ENCODE measurements at places on chromosomes 1 and 21.

- DNase-seq = no peak
Observed at GRCh38 chr1:2465371-2466269, 10.5 kb upstream of the PLCH2 start.

DNA sequence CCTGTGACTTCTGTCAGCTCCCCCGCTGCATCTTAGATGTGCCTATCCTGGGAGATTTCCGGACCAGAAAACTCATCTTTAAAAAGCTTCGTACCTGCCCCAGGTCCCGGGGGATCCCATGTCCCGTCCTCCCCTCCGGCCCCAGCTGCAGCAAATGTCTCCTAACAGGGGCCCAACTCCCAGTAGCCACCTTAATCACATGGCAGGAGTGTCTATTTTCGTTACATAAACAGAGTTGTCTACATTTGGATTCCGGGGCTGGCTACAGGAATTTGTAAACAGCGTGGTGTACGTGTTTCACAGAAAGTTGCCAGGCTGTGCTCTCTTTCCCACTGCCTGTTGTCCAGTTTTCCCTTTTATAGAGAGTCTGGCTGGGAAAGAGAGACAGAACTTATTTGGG, 17.9 kb upstream of the KCNE2 start:
- no peak for DNase-seq

GRCh38 chr1:97553971-97554370, 366.9 kb downstream of the DPYD start:
- no peak for DNase-seq

DNA sequence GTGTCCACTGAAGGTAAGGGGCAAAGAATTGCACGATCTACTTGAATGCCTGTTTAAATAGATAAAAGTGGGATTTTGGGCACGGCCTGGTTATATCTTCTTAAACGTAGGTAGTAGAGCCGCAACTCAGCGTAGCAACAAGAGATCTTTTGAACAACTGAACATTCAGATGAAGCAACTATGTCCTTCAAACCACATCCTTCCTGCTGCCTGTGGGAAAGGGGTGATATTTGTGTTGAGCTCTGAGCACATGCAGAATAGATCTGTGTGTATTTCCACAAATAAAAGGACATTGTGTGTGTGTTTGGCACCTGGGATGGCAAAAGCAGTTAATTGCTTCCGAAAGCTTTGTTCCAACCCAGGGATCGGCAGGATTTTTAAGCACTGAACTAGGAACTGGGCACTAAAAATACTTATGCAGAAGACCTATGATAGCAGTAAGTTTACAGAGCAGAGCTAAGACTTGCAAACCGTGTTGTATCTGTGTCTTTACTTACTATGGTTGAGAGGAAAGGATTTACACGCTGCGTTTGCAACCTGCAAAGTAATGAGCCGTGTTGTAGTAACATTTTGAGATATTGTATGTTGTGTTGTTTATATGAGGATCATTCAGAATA, 333.4 kb downstream of the CHRM3 start:
- DNase-seq = no peak

- no peak for DNase-seq
Observed at GRCh38 chr1:63937461-63938022, 163.7 kb downstream of the ROR1 start.

GRCh38 chr1:25135909-25136308, 96.4 kb downstream of the SYF2 start:
- DNase-seq = no peak

GRCh38 chr1:60071296-60071695, 2.3 kb downstream of the C1orf87 start:
- no peak for DNase-seq

DNA sequence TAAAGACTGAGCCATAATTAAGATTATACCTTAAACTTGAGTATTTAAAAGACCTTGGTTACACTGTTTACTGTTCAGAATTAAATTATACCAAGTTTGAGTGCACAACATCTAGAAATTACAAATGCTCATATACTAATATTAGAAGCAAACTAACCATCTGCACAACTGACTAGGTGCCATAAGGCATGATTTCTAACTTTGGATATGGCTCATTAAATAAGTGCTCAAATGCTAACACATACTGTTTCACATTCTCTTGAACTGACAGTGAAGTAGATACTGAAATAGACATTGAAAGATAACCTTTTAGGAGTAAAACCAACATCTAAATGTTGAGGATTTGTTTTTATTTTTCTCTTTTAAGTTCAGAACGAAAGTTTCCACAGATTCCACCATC, 74.1 kb downstream of the PRKAA2 start:
- DNase-seq = no peak

- no peak for DNase-seq
Observed at GRCh38 chr1:151568626-151569088, 28.5 kb downstream of the TUFT1 start.

DNA sequence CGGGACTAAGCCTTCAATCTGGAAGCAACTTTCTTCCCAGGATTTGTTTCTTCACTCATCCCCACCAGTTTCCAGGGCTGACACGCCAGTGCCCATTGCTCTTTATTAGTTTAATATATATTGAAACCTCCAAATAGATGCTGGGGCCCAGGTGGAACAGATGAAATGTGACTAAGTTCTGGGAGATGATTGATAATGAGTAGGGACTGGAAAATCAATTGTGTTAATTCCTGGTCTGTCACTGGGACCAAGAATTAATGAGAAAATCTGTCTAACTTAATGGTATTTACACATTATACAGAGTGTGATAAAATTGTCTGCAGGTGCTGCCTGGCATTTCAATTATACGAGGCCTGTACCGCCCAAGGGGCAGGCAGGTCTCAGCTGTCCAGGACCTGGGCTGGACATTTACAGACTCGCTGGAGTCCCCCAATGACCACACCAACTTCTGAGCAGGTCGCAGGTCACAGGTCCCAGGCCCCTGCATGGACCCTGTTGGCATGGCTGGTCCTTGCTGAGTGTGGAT, 35.8 kb downstream of the UBIAD1 start:
- DNase-seq = no peak

DNA sequence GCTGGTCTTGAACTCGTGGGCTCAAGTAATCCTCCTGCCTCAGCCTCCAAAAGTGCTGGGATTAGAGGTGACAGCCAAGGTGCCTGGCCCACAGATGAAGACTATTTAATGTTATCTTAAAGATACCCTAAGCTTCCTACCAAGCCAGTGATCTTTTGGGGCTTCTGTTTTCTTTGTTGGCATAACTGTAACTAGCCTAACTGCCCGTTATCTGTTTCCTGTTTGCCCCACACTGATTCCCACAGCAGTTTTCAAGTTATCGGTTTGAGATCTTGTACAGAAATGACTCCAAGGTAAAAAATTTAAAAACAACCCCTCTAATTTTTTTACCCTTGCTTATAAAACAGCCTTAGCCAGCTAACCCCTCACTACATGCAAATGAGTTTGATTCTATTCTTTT, 12.4 kb downstream of the SELL start:
- no peak for DNase-seq

DNA sequence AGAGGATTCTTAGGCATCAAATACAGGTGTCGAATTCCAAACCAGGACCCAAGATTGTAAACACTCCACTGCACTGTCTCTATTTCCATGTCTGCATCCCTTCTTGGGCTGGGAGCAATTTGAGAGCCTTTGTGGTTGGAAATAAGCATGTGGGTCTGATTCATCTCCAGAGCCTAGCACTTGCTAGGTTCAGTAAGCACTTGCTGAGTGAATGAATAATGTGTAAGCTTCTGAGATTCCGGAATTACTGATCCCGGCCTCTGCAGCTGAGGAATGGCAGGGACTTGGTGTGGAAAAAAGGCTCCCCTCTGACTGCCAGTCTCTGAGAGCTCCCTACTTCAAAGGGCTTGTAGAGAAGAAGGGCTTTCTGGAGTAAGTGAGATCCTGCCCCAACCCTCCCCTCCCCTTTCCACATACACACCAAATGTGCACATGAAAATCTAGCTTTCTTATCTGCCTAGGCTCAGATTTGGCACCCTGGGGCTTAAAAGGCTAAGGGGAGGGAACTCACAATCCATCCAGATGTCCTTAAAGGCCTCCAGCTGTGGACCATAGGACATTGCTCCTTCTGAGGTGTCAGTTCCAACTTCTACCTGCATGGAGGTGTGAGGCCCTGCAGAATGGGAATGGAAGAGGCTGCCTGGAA, 39.6 kb upstream of the TRABD2B start:
- peak; percentile 25 for DNase-seq

- DNase-seq = no peak
Observed at GRCh38 chr1:66642992-66643391, 109.0 kb downstream of the SGIP1 start.

GRCh38 chr1:33301273-33301984, 19.5 kb downstream of the A3GALT2 start:
- no peak for DNase-seq

GRCh38 chr1:65952696-65953095, 160.0 kb downstream of the PDE4B start:
- DNase-seq = no peak

GRCh38 chr1:228500143-228500734, 13.1 kb downstream of the RNF187 start:
- no peak for DNase-seq

DNA sequence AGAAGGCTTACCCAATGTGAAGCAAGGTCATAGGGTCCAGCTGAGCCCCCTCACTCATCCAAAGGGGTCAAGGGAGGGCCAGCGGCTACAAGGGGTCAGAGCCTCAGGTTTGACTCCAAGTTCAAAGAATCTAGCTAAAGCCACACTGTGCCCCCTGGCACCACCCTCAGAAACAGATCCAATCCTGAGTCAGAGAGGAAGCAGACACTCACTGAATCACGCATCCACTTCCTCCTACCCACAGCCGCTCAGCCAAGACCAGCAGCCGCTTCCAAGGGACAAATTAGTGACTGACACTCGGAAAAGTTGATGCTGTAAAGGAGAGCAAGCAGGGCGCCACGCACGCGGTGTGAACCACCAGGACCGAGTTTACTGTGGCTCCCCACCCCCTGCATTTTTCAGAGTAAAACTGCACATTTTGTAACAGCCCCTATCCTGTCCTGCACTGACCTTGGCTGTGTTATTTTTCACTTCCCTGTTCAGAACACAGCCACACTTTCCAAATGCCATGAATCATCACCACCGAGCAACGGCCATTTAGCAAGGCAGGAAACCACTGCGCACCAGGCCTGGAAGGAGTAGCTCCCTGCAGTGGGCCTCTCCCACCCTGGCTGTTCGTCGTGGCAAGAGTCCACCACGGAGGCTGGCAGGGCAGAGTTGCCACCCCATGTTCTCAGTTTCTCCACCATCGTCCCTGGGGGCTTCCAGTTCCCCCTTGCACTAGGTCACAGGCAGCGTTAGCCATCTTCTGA, 147.8 kb downstream of the TOMM20 start:
- DNase-seq = no peak

DNA sequence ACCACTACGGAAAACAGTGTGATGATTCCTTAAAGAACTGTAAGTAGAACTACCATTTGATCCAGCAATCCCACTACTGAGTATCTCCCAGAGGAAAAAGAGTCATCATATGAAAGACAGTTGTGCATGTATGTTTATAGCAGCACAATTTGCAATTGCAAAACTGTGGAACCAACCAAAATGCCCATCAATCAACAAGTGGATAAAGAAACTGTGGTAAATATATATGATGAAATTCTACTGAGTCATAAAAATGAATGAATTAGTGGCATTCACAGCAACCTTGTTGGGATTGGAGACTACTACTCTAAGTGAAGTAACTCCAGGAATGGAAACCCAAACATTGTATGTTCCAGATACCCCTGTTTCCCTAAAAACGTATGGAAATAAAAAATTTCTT, 337.0 kb upstream of the PTBP2 start:
- DNase-seq = no peak

- no peak for DNase-seq
Observed at GRCh38 chr1:27132147-27132546, 22.8 kb downstream of the SLC9A1 start.

- DNase-seq = no peak
Observed at GRCh38 chr1:12173631-12174121, 6.9 kb downstream of the TNFRSF1B start.

- DNase-seq = peak; percentile 48
Observed at GRCh38 chr1:161864577-161864976, 98.5 kb downstream of the ATF6 start.

GRCh38 chr21:35818597-35818996, 241.7 kb downstream of the SETD4 start:
- no peak for DNase-seq

DNA sequence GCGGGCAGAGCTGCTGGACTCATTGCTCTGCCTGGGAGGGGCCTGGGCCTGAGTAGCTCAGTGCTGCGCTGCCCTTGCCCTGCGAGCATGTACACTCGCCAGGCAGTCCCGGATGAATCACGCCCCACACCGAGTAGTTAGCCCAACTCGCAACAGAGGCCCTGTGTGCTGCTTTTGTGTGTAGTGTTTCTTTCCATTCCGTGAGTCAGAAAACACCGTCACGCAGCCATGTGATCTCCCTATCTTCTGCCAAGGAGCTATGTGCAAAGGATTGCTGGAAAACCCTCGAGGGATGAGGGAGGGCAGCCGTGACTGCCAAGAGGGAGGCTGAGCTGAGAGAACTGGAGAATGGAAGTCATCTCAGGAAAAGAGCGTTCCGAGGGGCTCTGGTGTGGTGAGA, 37.3 kb downstream of the NENF start:
- peak; percentile 79 for DNase-seq

DNA sequence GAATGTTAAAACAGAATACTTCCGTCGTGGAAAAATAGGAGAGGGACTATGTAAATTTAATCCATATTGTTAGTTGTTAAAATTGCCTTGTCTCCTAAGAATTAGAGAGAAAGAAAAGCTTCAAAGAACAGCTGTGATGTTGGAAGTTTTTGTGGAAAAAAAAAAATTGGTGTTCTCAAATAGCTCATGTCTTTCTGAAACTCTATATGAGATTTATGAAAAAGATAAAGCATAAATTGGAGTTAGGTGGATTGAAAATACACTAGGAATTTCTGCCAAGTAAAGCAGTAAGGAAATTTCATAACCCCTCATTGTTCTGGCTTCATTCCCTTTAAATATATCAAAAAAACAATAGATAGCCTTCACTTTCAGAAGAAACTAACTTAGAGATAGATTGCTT, 274.0 kb upstream of the ADAMTS5 start:
- no peak for DNase-seq

GRCh38 chr21:43819511-43820405, 30.4 kb downstream of the RRP1 start:
- no peak for DNase-seq

GRCh38 chr1:65267271-65267670, 42.1 kb upstream of the DNAJC6 start:
- DNase-seq = no peak

DNA sequence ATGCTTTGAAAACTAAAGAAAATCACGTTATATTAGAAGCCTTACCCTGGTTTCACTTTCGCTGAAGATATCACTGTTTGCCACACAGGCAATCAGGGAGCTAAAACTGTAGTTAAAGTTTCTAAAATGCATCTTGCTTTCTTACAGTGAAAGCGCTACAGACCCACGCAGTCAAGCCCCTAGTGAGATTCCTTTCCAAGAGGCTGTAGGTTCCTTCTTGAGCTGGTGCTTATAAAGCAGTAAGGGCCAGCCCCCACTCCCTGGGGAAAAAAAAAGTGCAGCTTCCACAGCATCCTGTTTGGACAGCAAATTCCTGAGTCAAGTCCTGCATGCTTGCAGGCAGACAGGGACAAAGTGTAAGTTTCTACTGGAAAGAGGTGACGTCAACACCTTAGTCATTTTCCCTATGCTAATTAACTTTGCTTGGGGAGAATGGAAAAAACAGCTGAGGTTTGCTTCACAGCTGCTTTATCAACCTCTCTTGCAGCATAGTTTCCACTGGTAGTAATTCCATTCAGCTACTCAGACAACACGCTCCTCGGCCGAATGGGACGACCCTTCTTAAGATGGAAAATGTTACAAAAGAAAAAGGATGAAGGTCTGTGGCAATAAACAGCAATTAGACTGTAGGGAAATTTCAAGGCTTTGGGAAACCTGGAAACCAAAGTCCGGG, 14.7 kb upstream of the KCNE1 start:
- peak; percentile 85 for DNase-seq

GRCh38 chr1:38789498-38790169, 69.9 kb downstream of the RRAGC start:
- DNase-seq = no peak

Data from right forelimb (tissue), 1 donor.